Activated CD8-positive, alpha-beta T cell treated with anti-CD3 and anti-CD28 coated beads, Interleukin-2, amount 10 ng/mL, durations not matched to agents 7 days and 5 days (primary cell): ENCODE measurements at places on chromosomes 5 and 9. TPM values are rescaled to one million over a fixed set of nuclear protein-coding genes. Genes with fewer than 3 reads are reported as not detected.

- no peak for DNase-seq
- H3K27me3 ChIP-seq, result no peaks in the 10 kb centered on the region
- H3K36me3 ChIP-seq, result no peaks in the 10 kb centered on the region
- H3K27ac ChIP-seq, result no peak overlapping the region
Measured at GRCh38 chr9:136334541-136334940, 7.2 kb downstream of the GPSM1 start.

- peak overlapping the region; percentile 84 for H3K4me3 ChIP-seq
- peaks cover 1% of the 10 kb centered on the region for H3K36me3 ChIP-seq
- H3K27me3 ChIP-seq, result peaks cover 12% of the 10 kb centered on the region
- H3K4me1 ChIP-seq, result peaks cover 50% of the 10 kb centered on the region
Measured at GRCh38 chr9:34380034-34380510, 3.4 kb upstream of the MYORG start.

DNA sequence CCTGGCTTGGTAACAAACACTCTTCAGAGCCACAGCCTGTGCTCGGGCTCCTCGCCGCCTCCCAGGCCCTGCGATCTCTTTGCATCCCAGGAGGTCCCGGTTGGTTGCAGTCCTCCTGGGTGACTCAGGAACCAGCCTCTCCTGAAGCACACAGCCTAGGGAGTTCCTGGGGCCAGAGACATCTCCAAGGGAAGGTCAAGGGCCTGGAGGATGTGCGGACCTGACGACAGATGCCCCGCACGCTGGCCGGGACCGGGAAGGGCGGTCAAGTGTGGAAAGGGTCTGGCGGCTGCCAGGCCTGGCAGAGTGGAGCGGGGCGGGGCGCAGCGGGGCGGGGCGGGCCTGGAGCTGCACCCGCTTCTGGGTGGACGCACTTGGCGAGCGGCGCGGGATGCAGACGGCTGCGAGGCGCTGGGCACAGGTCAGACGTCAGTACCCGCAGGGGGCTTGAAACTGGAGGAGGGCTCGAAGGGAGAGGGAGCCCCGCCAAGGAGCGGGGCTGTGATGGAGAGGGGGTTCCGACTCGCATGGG is 45.0 kb upstream of the PRSS3 start:
- no peak overlapping the region for H3K4me3 ChIP-seq
- H3K27me3 ChIP-seq, result peaks cover 74% of the 10 kb centered on the region
- no peaks in the 10 kb centered on the region for H3K36me3 ChIP-seq
- H3K27ac ChIP-seq, result no peak overlapping the region
- no peak for DNase-seq
- peaks cover 45% of the 10 kb centered on the region for H3K4me1 ChIP-seq

DNA sequence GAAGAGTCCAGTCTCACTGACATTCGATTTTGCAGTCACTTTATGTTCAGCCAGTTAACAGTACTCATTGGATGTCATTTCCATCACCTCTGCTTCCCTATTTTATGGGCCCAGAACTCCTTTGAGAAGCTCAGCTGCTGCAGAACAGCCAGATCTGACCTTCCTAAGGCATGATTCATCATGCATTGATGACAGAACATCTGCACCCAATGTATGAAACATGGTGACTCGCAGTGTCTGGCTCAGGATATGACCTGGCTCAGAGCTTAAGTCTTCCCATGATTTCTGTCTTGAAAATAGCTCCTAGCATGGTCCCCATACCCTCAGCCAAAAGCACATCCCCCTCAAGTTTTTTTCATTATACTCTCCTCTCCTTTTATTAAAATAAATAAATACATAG is 92.6 kb upstream of the TRIM32 start:
- no peaks in the 10 kb centered on the region for H3K4me1 ChIP-seq
- no peak overlapping the region for H3K4me3 ChIP-seq
- no peaks in the 10 kb centered on the region for H3K36me3 ChIP-seq
- no peak overlapping the region for H3K27ac ChIP-seq
- H3K27me3 ChIP-seq, result no peaks in the 10 kb centered on the region
- no peak for DNase-seq

GRCh38 chr5:179151286-179152118 is 91.3 kb downstream of the ZNF354C start:
- H3K27ac ChIP-seq, result no peak overlapping the region
- no peaks in the 10 kb centered on the region for H3K27me3 ChIP-seq
- no peak overlapping the region for H3K4me3 ChIP-seq
- H3K36me3 ChIP-seq, result no peaks in the 10 kb centered on the region
- no peak for DNase-seq

DNA sequence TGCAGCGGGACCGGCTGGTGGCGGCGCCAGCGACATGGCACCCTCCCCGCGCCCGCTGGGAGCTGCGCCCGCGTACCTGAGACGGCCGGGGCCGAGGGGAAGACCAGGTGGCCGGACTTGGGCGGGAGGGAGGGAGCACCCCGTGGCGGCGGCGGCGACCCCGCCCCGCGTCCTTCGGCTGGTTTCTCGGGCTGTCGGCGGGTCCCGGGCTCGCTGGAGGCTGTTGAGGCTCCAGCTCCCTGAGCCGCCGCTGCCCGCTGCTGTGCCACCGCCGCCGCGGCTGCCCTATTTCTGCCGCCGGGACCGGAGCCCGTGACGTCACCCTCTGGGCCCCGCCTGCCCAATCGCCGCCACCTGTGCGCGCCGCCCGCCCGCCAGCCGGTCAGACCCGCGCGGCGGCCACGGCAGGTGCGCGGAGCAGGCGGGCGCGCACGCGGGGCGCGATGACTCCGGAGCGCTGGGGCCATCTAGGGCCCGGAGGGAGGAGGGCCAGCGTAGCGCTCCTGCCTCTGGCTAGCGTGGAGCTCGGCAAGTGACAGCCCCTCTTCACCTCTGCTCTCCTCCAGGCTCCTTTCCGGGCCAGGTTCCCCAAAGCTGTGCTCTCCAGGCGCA is at the start of gene FSTL4:
Gene FSTL4 (minus strand): TSS at position 293 of the 612 bp plus-strand sequence.
- H3K27me3 ChIP-seq, result peaks cover 61% of the 10 kb centered on the region
- H3K36me3 ChIP-seq, result no peaks in the 10 kb centered on the region
- peaks cover 2% of the 10 kb centered on the region for H3K4me1 ChIP-seq
- H3K27ac ChIP-seq, result no peak within 1 kb of the TSS

DNA sequence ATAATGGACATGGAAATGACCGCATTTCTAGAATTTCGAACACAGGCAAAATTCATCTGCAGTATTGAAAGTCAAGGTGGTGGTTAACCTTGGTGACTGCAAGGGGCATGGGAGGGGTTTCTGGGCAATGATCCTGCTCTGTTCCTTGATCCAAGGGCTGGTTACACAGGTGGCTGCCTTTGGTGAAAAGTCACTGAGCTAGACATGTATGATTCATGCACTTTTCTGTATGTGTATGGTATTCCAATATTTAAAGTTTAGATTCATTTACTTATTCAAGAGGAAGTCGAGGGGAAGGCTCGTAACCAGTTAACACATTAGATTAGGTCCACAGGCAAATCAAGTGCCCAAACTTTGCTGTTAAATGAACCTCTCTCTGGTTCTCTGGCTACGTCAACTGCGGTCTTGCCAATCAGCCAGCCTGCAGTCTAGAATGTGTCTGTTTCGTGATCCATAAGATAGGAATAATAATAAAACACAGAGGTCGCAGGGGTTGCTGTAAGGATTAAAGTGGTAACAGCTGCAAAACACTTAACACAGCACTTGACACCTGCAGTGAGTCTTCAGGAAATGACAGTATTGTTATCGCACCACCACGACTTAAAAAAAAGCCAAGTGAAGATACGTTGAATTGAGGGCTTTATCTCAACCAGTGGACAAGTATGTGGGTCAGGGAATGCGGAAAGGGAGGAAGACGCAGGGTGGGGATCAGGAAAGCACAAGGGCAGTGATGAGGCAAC is 92.5 kb downstream of the TLE1 start:
- no peaks in the 10 kb centered on the region for H3K36me3 ChIP-seq
- no peak overlapping the region for H3K27ac ChIP-seq
- no peak overlapping the region for H3K4me3 ChIP-seq
- H3K4me1 ChIP-seq, result peaks cover 8% of the 10 kb centered on the region

DNA sequence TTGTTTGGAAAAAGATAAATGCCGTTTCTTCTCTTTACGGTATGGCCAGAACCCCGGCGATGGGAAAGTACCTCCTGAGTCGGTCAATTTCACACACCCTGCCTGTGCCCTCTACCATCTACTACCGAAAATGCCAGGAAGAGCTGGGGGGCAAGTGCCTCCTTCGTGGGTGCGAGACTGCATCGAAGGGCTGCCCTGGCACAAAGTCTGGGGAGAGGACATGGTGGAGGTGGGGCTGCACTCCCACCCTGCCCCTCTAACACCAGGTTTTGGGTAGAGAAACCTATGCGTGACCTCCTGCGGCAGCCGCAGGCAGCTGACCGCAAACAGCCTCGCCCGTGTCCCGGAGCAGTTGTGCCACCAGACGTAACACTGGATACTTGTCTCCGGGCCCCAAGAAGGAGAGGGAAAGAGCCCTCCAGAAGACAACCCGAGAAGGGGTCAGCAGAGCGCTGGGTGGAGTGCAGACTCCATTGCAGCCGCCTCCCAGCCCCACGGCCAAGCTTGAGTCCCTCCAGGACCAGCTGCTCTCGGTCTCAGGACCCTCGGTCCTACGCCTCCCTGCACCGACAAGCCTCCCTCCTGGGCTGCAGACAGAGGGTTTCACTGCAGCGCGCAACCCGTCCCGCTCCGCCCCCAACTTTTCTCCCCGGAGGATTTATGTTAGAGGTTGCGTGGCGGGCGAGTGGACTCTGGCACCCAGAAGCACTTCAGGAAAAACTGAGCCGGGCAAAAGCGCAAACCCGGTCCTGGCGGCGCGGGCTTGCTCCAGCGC is 823 bp upstream of the PRDM6 start:
- no peak for DNase-seq
- H3K27me3 ChIP-seq, result peaks cover 82% of the 10 kb centered on the region
- peak overlapping the region; percentile 55 for H3K4me3 ChIP-seq
- peak overlapping the region; percentile 69 for H3K27ac ChIP-seq
- H3K4me1 ChIP-seq, result peaks cover 7% of the 10 kb centered on the region

GRCh38 chr5:108249785-108250426 is 132.0 kb downstream of the FBXL17 start:
- no peaks in the 10 kb centered on the region for H3K36me3 ChIP-seq
- no peak for DNase-seq
- H3K4me1 ChIP-seq, result no peaks in the 10 kb centered on the region
- no peaks in the 10 kb centered on the region for H3K27me3 ChIP-seq
- H3K27ac ChIP-seq, result no peak overlapping the region

DNA sequence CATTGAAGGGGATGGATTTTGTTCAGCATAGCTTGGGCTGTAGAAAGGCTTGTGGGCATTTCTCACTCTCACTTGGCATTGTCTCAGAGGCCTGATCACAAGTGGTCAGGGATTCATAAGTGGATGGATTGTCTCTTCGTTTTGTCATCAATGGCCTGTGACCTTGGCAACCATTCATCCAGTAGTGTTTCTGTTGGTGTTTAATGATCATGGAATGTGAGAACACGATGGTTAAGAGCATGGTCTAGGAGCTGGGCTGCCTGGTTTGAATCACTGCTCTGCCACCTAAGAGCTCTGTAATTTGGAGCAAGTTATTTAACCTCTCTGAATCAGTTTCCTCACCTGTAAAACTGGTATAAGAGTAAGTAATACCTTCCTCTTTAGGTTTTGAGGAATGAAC is 430.1 kb upstream of the MEF2C start:
- no peaks in the 10 kb centered on the region for H3K27me3 ChIP-seq
- H3K4me3 ChIP-seq, result no peak overlapping the region
- H3K36me3 ChIP-seq, result no peaks in the 10 kb centered on the region
- H3K4me1 ChIP-seq, result peaks cover 7% of the 10 kb centered on the region
- H3K27ac ChIP-seq, result no peak overlapping the region
- DNase-seq, result no peak

DNA sequence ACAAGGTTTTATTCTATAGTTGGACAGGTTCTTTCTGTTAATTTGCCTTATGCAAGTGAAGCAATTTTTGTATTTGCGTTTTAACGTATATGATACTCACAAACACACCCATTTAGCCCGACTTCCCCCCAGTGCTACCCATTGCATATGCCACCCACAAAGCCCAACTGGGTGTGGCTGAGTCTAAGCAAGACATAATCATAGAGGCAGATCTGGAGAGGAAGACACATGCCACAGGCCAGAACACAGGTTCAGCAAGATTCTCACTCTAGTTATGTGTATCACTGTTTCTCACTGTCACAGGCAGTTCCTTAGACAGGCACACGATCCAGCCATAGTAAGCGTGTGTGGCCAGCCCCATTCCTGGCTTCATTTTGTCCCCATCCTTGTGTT is 29.0 kb upstream of the PUM3 start:
- no peaks in the 10 kb centered on the region for H3K4me1 ChIP-seq
- H3K36me3 ChIP-seq, result no peaks in the 10 kb centered on the region
- no peak overlapping the region for H3K4me3 ChIP-seq
- peaks cover 21% of the 10 kb centered on the region for H3K27me3 ChIP-seq
- no peak for DNase-seq

- peak overlapping the region; percentile 64 for H3K27ac ChIP-seq
- peaks cover 21% of the 10 kb centered on the region for H3K27me3 ChIP-seq
- H3K4me1 ChIP-seq, result peaks cover 54% of the 10 kb centered on the region
- H3K36me3 ChIP-seq, result no peaks in the 10 kb centered on the region
- no peak for DNase-seq
Measured at GRCh38 chr5:177405312-177405711, 4.1 kb downstream of the F12 start.

- H3K27ac ChIP-seq, result peak overlapping the region; percentile 86
- H3K36me3 ChIP-seq, result peaks cover 64% of the 10 kb centered on the region
- no peaks in the 10 kb centered on the region for H3K27me3 ChIP-seq
- no peak for DNase-seq
- peak overlapping the region; percentile 66 for H3K4me3 ChIP-seq
Measured at GRCh38 chr9:131417264-131418142, 23.6 kb downstream of the PRRC2B start.

GRCh38 chr9:101915482-101915881 is 177.0 kb upstream of the GRIN3A start:
- H3K4me1 ChIP-seq, result no peaks in the 10 kb centered on the region
- no peak overlapping the region for H3K4me3 ChIP-seq

GRCh38 chr5:27700526-27700925 is 662.1 kb upstream of the CDH9 start:
- no peak overlapping the region for H3K27ac ChIP-seq
- H3K4me3 ChIP-seq, result no peak overlapping the region
- DNase-seq, result no peak
- no peaks in the 10 kb centered on the region for H3K36me3 ChIP-seq
- H3K27me3 ChIP-seq, result no peaks in the 10 kb centered on the region

- peaks cover 3% of the 10 kb centered on the region for H3K4me1 ChIP-seq
- H3K27me3 ChIP-seq, result no peaks in the 10 kb centered on the region
- no peaks in the 10 kb centered on the region for H3K36me3 ChIP-seq
- DNase-seq, result no peak
Measured at GRCh38 chr9:112559629-112560413, 73.2 kb downstream of the KIAA1958 start.

DNA sequence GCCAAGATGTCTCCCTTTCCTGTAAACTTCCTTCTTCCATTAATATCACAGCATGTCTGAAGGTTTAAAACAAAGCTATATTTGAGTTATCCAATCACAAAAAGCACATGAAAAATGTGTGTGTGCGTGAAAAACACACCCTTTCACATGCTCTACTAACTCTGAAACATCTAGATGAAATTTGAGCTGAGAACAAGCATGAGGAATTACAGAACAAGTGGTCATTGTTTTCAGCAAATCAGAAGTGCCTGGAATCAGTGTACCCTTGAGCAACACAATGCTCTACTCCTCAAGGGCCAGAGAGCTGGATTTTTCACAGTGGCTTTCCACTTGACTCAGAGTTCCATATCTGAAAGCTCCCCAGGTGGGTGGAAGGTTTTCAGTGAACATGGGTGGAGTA is 255.9 kb downstream of the PSAT1 start:
- no peaks in the 10 kb centered on the region for H3K27me3 ChIP-seq
- H3K36me3 ChIP-seq, result no peaks in the 10 kb centered on the region
- H3K4me3 ChIP-seq, result no peak overlapping the region
- H3K27ac ChIP-seq, result no peak overlapping the region
- no peak for DNase-seq

GRCh38 chr9:19408693-19409400 is at the start of gene ACER2:
ACER2 (plus strand) TSS chr9:19409009; CDS start chr9:19409085, 76 bp downstream.
- peaks cover 2% of the 10 kb centered on the region for H3K36me3 ChIP-seq
- peaks cover 8% of the 10 kb centered on the region for H3K27me3 ChIP-seq
- H3K4me3 ChIP-seq, result peak within 1 kb of the TSS; percentile 93
- peak within 1 kb of the TSS; percentile 81 for H3K27ac ChIP-seq

Gene ICE1
- total RNA-seq, result 30.2 TPM

Gene LRRC19
- not detected for total RNA-seq

Gene PCDHA2
- not detected for total RNA-seq

Gene RLN1
- total RNA-seq, result 1.5 TPM
